ENCODE measurements at places on chromosomes 2 and 18.

- DNase-seq, result no peak
Observed at GRCh38 chr18:56444201-56444600, 194.2 kb downstream of the TXNL1 start.

GRCh38 chr2:4246364-4247131 lies 543.2 kb downstream of the DCDC2C start:
- DNase-seq, result no peak

GRCh38 chr2:190996338-190996946 lies 17.5 kb downstream of the STAT1 start:
- DNase-seq, result no peak

- no peak for DNase-seq
Observed at GRCh38 chr2:208182835-208183234, 7.0 kb downstream of the C2orf80 start.

DNA sequence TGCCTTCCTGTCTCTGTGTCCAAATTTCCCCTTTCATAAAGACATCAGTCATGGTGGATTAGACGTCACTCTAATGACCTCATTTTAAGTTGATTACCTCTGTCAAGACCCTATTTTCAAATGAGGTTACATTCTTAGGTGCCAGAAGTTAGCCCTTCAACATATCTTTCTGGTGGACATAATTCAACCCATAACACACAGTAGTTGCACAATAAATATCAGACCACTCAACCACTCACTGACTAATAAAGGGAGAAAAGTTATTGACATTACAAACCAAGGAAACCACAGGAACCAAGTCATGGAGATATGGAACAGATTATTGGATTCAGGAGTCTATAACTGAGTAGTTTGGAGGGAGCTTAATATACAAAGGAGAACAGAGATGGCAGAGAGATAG lies 377.4 kb upstream of the ACVR2A start:
- no peak for DNase-seq

- no peak for DNase-seq
Observed at GRCh38 chr18:48394176-48394575, 15.0 kb downstream of the ZBTB7C start.

GRCh38 chr2:240244543-240244942 lies 104.1 kb upstream of the OTOS start:
- no peak for DNase-seq

- no peak for DNase-seq
Observed at GRCh38 chr2:14306268-14306861, 326.2 kb upstream of the LRATD1 start.

DNA sequence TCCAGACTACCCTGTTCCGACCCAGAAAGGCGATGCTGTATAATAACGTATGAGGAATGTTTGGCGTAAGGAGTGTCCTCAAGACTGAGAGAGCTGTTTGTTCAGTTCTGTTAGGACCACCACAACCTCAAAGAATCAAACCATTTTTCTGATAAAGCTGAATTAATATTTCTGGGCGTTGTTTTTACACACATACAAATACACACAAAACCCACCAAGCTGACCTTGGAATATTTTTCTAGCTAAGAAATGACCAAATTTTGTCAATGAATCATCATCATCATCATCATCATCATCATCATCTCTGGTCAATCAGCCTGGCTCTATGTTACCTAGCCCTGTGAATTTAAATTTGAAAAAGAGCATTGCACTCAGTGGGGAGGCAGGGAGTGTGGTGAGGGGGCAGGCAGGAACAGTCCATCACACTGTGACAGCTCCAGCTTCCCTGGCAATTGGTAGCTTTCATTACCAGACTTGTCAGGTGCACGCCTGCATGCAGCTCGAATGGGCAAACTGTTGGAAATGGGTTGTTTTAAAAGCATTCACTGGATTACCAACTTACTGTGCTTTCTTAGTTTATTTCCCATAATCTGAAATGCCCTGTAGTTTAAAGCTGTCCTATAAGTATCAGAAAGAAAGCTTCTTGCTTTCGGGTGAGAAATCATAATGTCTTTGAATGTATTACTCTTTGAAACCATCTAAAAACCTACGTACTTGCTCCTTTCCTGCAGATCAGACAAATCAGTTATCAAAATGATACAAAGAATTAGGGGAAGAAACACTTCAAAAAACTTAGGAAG lies 6.9 kb upstream of the POU3F3 start:
- DNase-seq, result no peak

- no peak for DNase-seq
Observed at GRCh38 chr18:46622451-46622850, 34.6 kb downstream of the LOXHD1 start.

DNA sequence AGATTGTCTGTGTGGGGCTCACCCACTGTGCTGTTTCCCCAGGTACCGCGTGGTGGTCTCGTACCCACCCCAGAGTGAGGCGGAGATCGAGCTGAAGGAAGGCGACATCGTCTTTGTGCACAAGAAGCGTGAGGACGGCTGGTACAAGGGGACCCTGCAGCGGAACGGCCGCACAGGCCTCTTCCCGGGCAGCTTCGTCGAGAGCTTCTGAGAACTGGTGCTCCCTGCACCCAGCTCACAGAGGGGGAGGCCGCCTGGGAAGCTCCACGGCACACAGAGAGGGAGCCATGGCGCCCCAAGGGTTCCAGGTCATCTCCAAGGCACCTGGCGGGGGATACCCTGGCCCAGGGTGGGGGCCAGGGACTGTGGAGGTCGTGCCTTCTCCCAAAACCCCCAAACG lies 112.3 kb downstream of the SEPTIN10 start:
- DNase-seq, result no peak

DNA sequence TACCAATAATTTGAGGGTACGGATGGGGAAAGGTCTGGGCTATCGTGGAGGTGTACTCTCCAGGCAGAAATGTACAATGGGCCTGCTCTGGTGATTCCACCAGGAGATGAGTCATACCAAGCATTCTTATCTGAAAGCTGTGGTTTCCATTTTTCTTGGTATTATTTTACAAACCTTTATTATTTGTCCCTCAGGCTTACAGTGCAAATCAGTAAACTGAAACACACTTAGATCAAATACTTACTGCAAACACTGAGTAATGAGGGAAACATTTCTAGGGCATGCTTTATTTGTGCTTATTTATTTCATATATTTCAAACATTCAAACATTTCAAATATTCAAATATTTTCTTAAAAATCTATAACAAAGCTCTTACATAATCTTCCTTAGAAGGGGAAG lies 319.8 kb downstream of the RND3 start:
- no peak for DNase-seq

DNA sequence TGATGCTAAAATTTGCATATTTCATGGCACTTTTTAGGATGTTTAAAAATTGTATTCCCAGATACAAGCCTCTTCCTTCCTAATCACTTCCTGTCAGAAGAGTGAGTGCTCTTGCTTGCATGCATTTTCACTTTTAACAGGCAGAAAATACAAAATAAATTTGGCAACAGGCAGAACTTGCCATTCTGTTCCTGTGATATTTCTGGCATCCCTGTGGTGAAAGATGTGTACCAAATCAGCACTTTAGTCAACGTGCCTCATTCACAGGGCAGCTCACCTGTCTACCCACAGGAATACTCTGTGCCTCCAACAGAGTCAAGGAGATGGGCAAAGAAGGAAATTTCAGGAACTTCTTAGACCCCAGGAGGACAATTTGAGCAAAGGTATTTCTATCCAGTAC lies 360.9 kb downstream of the AKAIN1 start:
- DNase-seq, result no peak
